ENCODE measurements at places on chromosomes 2 and 18. TPM values are rescaled to one million over a fixed set of nuclear protein-coding genes. Genes with fewer than 3 reads are reported as not detected.

The PER2 gene
- total RNA-seq = 13.0 TPM

The SOX11 gene
- 2.8 TPM for total RNA-seq

The CD302 gene
- 10.8 TPM for total RNA-seq

The SLC38A11 gene
- 0.51 TPM for total RNA-seq

The DYNC2LI1 gene
- 7.9 TPM for total RNA-seq

The UGT1A8 gene
- total RNA-seq = not detected

The CUL3 gene
- total RNA-seq = 66.0 TPM

The DYNAP gene
- total RNA-seq = not detected

The PMAIP1 gene
- 0.35 TPM for total RNA-seq

The GCG gene
- not detected for total RNA-seq

The FIGLA gene
- total RNA-seq = not detected

The CYRIA gene
- total RNA-seq = 3.7 TPM

The NOP58 gene
- total RNA-seq = 24.4 TPM

The MYO7B gene
- 0.78 TPM for total RNA-seq

The ZNF519 gene
- 3.6 TPM for total RNA-seq

The CYP1B1 gene
- 92.7 TPM for total RNA-seq

The MOGAT1 gene
- total RNA-seq = 0.24 TPM

The ICOS gene
- not detected for total RNA-seq

The ANKRD30B gene
- not detected for total RNA-seq

Data from cardiac septum (tissue), 1 donor.